ENCODE measurements at places on chromosomes 3 and 15. TPM values are rescaled to one million over a fixed set of nuclear protein-coding genes. Genes with fewer than 3 reads are reported as not detected.
A peak's percentile ranks its signal among the peaks of the same experiment; 100 is the strongest.

IL5RA gene
- 1.2 TPM for total RNA-seq

TMA7 gene
- 170 TPM for total RNA-seq

DLEC1 gene
- total RNA-seq = 0.42 TPM

AP3B2 gene
- 1.8 TPM for total RNA-seq

TP63 gene
- total RNA-seq = under 0.01 TPM

STRIT1 gene
- total RNA-seq = not detected

PCSK6 gene
- 16.1 TPM for total RNA-seq

CFAP91 gene
- total RNA-seq = 4.6 TPM

PRKCD gene
- total RNA-seq = 16.7 TPM

UBA7 gene
- total RNA-seq = 33.2 TPM

PCOLCE2 gene
- 76.0 TPM for total RNA-seq

PRC1 gene
- total RNA-seq = 4.6 TPM

MAP4 gene
- total RNA-seq = 338 TPM

CDCP1 gene
- total RNA-seq = 1.3 TPM

GRCh38 chr15:39826975-39827374, 44.3 kb upstream of the FSIP1 start:
- DNase-seq = no peak

DNA sequence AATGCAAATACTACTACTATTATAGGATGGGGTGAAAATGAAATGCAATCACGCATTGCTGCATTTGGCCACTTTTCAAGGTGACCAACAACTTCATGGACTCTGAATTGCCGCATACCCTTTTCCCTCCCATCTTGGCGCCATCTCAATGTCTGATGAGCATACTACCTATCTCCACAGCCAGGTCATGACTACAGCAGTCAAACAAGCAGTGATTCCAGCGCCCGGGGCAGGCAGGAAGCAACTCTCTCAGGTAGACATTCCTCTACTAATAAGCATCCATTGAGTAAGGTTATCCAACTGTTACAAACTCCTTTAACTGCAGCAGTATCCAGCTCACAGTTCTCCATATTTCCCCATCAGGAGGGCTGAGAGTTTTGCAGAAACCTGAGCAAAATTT, 155.4 kb downstream of the ADAMTS17 start:
- DNase-seq = no peak

- DNase-seq = no peak
Measured at GRCh38 chr3:176767385-176767784, 429.9 kb downstream of the TBL1XR1 start.

DNA sequence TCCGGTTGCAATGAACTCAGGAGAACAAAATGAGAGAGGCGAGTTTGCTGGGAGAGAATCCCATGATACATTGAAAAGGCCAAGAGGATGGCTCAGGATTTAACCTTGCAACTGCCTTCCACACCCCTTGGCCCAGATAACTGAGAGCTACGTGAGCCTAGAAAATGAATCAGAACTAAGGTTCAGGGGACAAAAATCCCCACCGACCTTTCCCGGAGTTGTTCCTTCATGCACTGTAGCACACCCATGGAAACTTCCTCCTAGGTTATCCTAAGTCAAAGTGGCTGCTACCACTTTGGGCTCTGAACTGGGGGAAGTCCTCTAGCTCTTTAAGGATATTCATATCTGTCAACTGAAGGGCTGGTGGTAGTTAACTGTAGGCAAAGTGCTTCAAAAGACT, 58.3 kb upstream of the SLC4A7 start:
- no peak for DNase-seq

GRCh38 chr15:77104155-77104554, 33.2 kb upstream of the TSPAN3 start:
- DNase-seq = no peak

DNA sequence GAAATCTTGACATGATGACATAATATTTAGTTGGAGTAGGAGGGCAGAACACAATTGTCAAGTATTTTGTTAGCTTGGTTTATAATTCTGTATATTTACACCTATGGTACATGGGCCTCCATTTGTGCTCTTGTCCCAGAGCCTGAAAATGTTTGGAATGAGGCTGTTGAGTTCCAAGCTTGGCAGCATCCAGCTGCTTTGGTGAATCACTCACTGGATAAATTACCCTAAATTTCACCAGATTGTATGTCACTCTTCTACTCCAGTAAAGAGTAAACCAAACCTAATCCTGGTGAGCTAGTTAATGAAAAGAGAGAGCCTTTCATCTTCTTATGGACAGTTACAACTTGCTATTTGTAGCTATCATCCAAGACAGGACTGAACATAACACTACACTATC, 928.7 kb downstream of the DIPK2A start:
- no peak for DNase-seq

DNA sequence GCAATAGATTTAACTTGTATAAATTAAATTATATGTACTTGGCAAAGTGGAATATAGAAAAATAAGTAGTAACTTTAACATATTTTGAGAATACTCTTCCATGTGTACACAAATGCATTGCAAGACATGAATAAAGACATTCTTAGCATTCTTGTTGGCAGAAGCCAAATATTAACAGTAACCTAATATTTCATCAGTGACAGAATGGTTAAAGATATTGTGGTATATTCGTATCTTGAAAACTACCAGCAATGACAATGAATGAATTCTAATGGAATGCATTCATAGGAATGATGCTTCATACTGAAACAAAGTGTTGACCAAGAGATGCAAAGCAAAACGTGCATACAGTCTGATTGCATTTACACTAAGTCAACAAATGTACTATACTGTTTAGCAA, 524.7 kb downstream of the GRM7 start:
- no peak for DNase-seq

GRCh38 chr3:105647047-105647446, 221.8 kb downstream of the CBLB start:
- no peak for DNase-seq

- DNase-seq = no peak
Measured at GRCh38 chr3:128505771-128506170, 12.8 kb upstream of the GATA2 start.

- no peak for DNase-seq
Measured at GRCh38 chr3:61237858-61238257, 13.4 kb downstream of the FHIT start.

- no peak for DNase-seq
Measured at GRCh38 chr3:138440596-138440995, 6.2 kb downstream of the ESYT3 start.

DNA sequence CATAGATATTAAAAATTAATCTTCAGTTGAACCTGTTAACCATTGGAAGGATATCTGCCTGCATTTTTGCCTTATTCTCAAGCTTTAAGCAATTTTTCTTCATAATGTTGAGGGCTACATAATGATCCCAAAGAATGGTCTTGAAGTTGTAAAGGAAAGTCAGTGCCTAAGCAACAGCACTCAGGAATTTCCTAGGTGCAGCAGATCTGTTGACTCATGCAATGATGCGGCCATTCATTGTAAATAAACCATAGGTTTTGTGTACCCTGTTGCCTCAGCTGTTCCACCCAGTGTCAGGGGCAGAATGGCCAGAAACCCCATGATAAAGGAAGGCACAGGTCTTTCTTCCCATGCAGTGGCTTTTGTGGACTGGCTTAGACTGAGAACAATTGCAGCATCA, 78.4 kb upstream of the TRIM42 start:
- DNase-seq = no peak

DNA sequence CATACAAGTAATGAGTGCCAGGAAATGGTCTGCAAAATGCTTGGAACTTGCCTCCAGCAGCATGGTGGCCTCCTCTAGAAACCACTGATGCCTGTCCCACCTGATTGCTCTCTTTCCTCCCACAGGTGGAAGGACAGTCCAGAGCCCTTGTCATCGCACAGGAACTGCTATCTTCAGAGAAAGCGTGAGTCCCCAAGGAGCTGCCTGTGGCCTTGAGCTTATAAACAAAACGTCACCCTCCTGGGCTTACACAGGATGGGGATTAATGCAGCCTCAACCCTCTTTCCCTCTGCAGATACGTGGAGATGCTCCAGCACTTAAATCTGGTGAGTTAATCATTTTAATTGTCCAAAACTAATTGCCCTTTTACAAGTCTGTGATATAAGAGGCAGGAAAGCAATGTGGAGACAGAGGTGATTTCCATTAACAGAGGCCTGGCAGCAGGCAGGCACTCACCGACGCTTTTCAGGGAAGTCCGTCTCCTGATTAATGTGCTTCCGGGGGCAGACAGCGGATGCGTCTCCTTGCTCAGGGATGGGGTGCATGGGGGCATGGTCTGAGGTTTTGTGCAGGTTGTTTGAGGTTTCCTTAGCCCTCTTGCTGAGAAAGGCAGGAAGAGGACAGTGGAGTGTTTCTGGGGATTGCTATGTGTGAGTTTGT, 61.8 kb downstream of the FGD5 start:
- no peak for DNase-seq

DNA sequence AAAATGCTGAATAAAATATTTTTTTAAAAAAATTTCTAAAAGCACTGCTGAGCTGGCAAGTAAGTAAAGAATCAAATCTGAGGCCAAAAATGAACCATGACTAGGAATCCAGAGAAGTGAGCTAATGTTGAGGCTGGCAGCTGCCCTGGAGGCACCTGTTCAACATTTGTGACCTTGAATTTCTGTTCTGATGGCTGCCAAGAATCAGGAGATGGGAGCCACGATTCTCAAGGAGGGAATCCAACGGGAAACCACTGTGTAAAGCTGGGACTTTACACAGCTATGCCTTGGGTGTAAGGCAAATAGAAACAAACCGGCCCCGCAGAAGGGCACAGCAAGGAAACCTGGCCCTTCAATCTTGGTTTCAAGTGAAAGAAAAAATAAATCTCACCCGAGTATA, 22.7 kb downstream of the HEG1 start:
- DNase-seq = no peak

- no peak for DNase-seq
Measured at GRCh38 chr3:30315447-30315846, 291.0 kb upstream of the TGFBR2 start.

- no peak for DNase-seq
Measured at GRCh38 chr3:9957214-9957613, 5.0 kb upstream of the PRRT3 start.

GRCh38 chr15:91302588-91303439, 202.8 kb downstream of the SV2B start:
- no peak for DNase-seq

GRCh38 chr3:24680214-24680967, 185.7 kb upstream of the THRB start:
- no peak for DNase-seq

- DNase-seq = no peak
Measured at GRCh38 chr3:27723815-27724458, 1.8 kb upstream of the EOMES start.

GRCh38 chr3:195249057-195249770, 21.7 kb downstream of the XXYLT1 start:
- peak; percentile 84 for DNase-seq

- no peak for DNase-seq
Measured at GRCh38 chr15:79640206-79640605, 208.1 kb downstream of the MINAR1 start.
